GM03348 (cell line): ENCODE measurements at places on chromosomes 1 and 21.

- DNase-seq = no peak
Measured at GRCh38 chr1:152770411-152770810, 4.5 kb upstream of the LCE1F start.

DNA sequence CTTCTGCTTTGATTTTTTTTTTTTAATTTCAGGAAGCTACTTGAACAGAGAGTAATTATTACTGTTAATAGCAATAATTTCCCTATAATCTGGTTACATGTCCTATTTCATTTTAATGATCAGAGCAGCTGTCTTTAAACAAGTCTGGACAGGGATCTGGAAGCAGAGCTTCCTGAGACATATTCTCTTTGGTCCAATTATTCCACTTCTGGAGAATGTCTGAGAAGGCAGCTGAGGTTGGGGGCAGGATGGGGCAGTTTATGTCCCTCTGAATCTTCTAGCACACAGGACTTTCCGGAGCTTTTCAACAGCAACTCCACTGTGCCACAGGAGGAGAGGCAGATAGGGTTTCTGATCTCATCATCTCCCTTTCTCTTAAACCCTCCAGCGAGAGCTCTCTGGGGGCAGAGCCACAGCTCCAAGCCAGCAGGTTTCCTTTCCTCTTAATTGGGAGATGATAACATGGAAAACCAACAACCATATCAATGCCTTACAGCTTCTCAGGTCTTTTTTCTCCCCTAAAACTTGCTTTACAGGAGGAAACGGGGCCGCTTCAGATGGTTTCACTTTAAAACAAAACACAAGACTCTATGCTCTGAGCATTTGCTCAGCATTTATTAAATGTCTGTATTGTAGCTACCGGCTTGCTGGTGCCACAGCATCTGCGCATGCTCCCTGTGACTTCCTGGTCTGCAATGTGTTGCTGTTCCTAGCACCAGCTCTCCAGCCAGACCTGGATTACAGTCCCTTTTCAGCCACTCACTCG is 425.7 kb upstream of the USP24 start:
- peak; percentile 85 for DNase-seq

- no peak for DNase-seq
Measured at GRCh38 chr1:66245691-66246090, 288.3 kb upstream of the SGIP1 start.

GRCh38 chr1:185719021-185719420 is 15.2 kb upstream of the HMCN1 start:
- peak; percentile 75 for DNase-seq

- DNase-seq = no peak
Measured at GRCh38 chr1:244019982-244020485, 31.0 kb upstream of the ZBTB18 start.

DNA sequence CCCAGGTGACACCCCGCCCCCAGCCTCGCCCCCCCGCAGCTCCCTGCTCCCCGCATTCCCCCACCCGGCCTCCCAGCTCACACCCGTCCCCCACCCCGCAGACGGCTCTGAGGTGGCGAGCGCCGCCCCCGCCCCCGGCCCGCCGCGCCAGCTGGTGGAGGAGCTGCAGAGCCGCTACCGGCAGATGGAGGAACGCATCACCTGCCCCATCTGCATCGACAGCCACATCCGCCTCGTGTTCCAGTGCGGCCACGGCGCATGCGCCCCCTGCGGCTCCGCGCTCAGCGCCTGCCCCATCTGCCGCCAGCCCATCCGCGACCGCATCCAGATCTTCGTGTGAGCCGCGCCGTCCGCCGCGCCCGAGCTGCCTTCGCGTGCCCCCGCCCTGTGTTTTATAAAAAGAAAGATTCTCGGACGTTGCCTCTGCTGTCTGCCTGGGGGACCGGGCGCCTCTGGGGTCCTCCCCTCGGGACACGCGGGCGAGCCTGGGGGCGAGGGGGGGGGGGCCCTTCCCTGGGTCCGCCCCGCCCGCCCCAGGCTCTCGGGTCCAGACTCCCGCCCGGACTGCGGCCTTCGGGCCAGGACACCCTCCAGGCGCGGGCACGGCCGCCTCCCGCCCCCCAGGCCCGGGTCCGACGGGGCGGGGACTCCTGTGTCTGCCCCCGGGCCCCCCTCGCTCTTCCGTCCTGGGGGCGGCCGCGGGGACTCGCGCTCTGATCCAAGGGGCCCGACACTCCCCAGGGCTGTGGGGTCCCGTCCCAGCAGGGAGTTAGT is 1.6 kb upstream of the MMP23B start:
- DNase-seq = no peak

GRCh38 chr21:23607782-23608431 is 1999.4 kb downstream of the MRPL39 start:
- DNase-seq = no peak

GRCh38 chr21:20856926-20857325 is 141.3 kb upstream of the NCAM2 start:
- DNase-seq = no peak

- DNase-seq = no peak
Measured at GRCh38 chr1:11196945-11197344, 7.8 kb downstream of the ANGPTL7 start.

DNA sequence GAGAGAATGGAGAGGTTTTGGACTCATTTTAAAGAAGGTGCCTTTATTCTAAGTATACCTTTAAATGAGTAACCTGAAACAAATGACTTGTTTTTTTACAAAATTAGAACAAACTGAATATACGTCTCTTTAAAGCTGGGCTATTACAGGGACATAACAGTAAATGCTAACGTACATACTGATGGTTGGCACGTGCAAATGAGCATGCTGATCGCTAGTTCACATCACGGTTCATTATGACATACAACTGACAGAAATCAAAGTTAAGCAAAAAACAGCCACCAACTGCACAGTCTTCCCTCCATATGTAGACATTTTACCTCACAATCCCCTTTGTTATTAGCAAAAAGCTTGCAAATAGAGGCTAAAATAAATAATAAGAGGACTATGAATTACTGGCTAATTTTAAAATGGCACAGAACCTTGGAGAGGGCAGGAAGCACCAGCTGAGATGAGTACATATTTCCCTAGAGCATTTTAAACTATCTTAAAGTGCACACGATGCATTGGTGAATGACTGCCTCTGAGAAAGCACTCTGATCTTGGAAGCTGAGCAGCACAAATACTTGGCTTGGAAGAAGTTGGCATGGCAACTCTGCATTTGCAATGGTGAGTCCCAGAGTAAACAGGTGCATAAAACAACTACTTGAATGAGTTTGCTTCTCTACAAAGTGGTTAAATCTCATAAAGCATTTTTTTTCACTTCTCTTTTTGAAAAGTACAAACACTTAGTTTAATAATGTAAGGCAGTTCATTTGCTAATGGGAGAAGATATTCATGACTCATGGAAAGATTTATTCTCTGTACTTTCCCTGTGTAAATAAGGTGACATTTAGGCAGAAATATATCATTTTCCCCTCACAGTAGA is 204.7 kb downstream of the LHX8 start:
- no peak for DNase-seq

- no peak for DNase-seq
Measured at GRCh38 chr1:159077120-159077961, 775 bp upstream of the AIM2 start.

DNA sequence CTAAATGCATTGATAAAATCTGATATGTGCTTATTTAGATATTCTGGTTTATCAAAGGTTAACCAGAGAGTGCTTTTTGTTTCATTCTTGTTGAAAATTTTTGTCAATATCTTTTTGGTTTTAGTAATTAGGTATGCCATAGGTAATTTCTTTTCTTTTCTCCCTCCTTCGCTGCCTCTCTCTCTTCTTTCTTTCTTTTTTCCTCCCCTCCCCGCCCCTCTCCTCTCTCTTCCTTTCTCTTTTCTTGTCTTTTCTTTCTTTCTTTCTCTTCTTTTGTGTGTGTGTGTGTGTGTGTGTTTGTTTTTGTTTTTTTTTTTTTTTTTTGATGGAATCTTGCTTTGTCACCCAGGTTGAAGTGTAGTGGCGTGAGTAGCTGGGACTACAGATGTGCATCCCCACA is 14.4 kb upstream of the MACF1 start:
- no peak for DNase-seq

DNA sequence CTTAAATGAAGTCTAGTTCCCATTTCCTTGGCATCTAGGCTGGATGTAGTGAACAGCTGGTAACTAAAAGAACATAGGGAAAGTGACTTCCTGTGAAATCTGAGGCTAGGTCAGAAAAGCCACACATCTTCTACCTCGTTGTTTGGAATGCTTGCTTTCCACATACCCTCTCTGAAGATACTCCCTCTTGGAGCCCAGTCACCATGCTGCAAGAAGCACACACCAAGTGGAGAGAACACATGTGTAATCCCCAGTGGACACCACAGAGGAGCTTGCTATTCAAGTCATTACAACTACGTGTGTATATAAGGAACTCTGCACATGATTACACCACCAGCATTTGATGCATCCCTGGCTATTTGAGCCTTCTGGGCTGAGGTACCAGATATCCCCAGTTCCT is 125.9 kb downstream of the RGS21 start:
- no peak for DNase-seq
